ENCODE measurements at places on chromosomes 6 and 20. TPM values are rescaled to one million over a fixed set of nuclear protein-coding genes. Genes with fewer than 3 reads are reported as not detected.

- peak; percentile 24 for DNase-seq
These were observed 59.5 kb downstream of the TRIM38 start for GRCh38 chr6:26022132-26022472.

Gene SNAI1
- 0.25 TPM for polyA plus RNA-seq

Gene HBS1L
- 71.9 TPM for polyA plus RNA-seq

DNA sequence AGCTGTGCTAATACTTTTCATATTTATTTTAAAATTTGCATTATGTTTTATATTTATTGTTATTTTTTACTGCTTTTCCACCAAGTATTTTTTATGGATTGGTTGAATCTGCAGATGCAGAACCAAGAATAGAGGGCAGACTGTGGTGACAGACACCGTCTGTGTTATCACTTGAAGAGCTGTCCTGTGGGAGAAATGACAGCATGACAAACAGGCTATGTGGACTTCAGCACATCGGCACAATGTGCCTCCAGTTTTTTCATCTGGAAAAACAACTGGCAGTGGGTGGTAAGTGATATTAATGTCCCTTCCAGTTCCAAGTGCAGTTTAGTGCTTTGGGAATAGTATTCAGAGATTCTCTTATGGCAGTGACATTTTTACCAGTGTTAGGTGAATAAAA lies 492.9 kb downstream of the PRKN start:
- no peak for DNase-seq

- DNase-seq, result no peak
These were observed 271.7 kb downstream of the RFPL4B start for GRCh38 chr6:112618849-112619248.

DNA sequence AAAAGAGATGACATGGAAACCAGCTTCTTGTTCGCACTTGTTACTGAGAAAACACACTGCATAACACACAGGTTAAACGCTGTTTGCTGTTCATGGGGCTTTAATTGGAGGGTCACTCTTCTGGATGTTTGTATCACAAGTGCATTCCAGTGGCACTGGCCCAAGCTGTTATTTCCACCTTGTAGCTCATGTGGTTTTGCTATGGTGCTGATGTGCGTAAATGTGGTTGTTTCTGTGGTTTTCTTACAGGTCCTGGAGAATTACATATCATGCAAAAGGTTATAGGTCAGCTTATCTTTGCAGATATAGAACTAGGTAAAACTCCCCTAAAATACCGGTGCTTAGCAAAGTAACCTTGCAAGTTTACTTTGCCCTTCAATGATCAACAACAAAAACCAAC lies 89.3 kb upstream of the AHI1 start:
- DNase-seq, result no peak

Data from naive thymus-derived CD8-positive, alpha-beta T cell (primary cell).